ENCODE measurements at places on chromosomes 12 and 14.
A peak's percentile ranks its signal among the peaks of the same experiment; 100 is the strongest.

DNA sequence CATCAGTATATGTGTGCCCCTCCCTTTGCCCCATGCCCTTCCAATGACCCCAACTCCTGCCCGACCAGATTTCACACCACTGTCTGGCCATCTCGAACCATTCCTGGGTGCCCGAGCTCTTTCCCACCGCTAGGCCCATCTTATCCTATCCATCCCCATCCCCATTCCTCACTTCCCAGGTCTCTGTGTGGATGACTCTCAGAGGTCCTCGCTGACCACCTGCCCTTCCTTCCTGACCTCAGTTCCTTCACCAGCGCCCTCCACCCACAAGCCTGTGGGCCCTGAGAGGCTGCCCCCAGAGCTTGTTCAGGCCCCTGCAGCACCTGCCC, 49.1 kb downstream of the CYP46A1 start:
- no peak for DNase-seq

- no peak for DNase-seq
Measured at GRCh38 chr12:22380031-22380430, 45.5 kb upstream of the ST8SIA1 start.

- no peak for DNase-seq
Measured at GRCh38 chr12:93812626-93813025, 135.5 kb downstream of the CRADD start.

DNA sequence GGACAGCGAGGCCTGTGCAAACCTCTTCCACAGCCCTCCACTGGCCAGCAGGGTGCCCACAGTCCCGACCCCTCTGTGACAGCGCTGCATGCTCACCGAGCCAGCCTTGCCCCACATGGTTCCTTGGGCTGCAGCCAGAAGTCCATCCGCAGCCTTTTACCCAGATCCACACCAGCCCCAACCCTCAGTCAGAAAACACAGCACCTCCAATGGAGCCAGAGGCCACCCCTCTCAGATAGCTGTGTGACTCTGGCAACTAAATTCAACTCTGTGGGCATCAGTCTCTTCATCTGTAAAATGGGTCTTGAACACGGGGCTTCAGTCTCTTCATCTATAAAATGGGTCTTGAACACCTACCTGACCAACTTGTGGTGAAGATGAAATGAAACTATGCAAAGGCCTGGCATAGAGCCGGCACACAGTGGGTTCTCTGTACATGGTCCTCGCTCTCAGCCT, 38.0 kb downstream of the NFKBIA start:
- DNase-seq, result no peak

GRCh38 chr14:73773441-73774240, 59.5 kb upstream of the PNMA1 start:
- no peak for DNase-seq

GRCh38 chr12:64669270-64669842, 59.1 kb downstream of the RASSF3 start:
- DNase-seq, result no peak

- DNase-seq, result no peak
Measured at GRCh38 chr12:79309039-79309438, 381.7 kb downstream of the PAWR start.

GRCh38 chr12:58915037-58915436, 5.3 kb downstream of the LRIG3 start:
- no peak for DNase-seq

- no peak for DNase-seq
Measured at GRCh38 chr14:61603736-61604135, 91.6 kb upstream of the HIF1A start.

DNA sequence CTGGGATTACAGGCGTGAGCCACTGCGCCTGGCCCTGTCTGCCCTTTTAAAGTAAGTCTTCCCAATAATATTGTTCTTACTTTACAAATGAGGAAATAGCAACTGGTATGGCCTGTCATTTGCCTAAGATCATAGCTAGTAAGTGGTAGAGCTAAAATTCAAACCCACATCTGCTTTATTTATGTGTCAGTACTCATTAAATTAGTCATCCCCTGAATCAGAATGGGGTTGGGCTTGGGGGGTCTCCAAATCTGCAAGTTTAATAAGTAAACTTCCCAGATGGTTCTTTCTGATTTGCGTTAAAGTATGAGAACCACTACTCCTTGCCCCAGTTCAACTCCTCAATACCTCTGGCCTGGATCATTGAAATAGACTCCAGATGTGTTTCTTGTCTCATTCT, 96.2 kb downstream of the FAR2 start:
- no peak for DNase-seq

DNA sequence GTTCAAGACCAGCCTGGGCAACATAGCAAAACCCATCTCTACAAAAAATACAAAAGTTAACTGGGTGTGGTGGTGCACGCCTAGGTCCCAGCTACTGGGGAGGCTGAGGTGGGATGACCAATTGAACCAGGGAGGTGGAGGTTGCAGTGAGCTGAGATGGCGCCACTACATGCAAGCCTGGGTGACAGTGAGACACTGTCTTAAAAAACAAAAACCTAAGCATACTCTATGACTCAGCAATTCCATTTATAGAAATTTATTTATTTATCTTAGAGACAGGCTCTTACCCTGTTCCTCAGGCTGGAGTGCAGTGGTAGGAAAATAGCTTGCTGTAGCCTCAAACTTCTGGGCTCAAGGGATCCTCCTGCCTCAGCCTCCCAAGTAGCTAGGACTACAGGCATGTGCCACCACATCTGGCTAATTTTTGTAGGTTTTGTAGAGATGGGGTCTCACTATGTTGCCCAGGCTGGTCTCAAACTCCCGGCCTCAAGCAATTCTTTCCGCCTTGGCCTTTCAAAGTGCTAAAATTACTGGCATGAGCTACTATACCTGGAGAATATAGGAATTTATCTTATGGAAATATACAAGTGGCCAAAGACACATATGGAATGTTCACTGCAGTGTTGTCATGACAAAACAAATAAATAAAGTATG, 43.3 kb downstream of the NCKAP5L start:
- no peak for DNase-seq

DNA sequence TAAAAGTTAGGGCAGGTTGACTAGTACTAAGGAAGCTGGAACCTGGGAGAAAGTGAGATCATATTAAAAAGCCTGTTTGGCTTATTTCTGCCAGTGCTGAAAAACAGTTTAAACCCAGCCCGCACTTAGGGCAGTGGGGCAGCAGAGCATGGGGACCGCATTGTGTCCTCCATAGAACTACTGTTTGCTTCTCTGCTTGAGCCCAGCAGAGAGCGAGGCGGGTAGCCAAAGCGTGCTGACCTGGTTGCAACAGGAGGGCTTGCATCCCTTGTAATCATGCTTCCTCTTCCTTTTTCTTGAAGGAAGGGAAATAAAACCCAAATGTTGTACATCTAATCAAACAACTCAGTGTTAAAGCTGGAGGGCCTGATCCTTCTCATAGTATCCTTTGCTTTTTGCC, 82.5 kb upstream of the HOXC13 start:
- DNase-seq, result no peak

GRCh38 chr14:95315579-95315978, 4.1 kb downstream of the CLMN start:
- no peak for DNase-seq

DNA sequence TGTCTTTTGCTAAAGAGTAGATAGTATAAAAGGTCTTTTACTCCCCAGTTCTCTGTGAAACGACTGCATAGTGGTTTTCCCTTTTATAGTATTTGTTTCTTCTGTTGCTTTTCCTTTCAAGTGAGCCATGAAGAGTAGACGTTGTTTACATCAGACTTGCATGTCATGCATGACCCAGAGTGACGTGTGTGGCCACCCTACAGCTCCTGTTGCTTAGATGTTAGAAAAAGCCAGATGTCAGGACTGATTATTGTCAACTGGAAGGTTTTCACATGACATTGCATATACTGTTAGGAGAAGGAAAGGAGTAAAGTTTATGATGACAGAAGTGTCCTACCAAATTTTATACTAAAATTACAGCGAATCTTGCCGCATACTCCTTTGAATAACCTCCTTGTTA, 1.3 kb upstream of the RD3L start:
- no peak for DNase-seq

- no peak for DNase-seq
Measured at GRCh38 chr12:88934163-88934747, 354.0 kb upstream of the KITLG start.

DNA sequence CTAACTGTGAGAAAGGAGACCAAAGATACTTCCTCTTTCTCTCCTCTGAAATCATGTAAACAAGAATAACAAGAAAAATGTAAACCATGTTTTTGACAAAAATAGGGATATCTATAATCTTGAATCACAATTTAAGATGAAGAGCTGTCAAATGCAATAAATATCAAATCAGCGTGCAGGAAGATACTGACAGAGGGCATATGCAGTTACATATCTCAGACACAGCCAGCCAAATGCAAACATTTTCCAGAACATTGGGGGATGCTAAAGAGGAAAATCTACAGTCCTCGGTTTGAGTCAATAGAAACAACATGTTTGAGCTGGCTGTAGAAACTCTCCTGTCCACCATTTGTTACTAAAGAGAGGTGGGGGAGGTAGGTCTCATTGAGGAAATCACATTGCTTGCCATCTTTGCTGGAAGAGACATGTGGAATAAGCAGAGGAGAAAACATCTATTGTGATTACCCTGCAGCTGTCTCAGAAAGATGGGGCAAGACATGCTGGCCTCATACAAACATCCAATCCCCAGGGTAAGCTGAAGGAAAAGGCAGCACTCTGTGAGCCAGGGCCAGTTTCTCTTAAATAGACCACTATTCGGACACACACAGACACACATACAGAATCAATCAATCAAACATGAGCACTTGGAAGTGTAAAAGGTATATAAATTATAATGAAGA, 43.5 kb downstream of the CNTN1 start:
- DNase-seq, result no peak

GRCh38 chr14:43249591-43249990, 1257.5 kb downstream of the FSCB start:
- no peak for DNase-seq

- DNase-seq, result no peak
Measured at GRCh38 chr12:77642246-77642645, 188.4 kb upstream of the NAV3 start.

DNA sequence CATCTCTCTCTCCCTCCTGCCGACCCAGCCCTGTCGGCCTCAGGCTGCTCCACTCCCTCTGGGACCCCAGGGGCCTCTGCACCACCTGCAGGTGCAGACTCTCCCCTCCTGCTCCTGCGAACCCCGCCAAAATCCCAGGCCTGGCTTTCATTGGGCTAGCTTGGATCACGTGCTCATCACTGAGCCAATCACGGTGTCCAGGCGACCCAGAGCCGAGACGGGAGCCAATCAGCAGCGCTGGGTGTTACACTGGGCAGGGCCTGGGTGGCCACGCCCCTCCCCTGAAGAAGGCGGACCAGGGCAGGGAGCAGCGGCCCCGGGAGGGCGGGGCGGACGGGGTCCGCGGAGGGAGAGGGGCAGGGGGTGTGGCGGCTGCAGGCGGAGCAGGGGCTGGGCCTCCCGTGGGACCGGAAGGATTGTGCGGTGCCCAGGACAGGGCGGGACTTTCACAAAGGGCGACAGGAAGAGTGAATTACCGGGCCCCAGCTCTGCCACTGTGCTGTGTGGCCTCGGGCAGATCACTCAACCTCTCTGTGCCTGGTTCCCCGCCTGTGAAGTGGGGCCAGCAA, 66.6 kb upstream of the FBRSL1 start:
- no peak for DNase-seq

DNA sequence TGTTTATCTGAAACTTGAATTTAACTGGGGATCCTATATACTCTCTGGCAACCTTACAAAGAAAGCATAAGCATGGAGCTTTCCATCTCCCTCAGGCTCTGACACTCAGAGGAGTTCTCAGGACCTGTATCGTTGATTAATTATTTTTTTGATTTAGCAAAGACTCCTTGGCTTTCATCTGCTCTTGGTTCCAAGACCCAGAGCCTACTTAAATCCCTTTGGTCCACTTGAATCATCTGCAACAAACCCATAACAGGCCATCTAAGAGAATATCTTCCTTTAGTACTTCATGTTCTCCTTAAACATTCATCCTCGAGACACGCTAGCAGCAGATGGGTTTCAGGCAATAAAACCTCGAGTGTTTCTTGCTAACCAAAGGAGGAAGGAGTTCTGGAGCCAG, 85.4 kb downstream of the ZFP36L1 start:
- no peak for DNase-seq

DNA sequence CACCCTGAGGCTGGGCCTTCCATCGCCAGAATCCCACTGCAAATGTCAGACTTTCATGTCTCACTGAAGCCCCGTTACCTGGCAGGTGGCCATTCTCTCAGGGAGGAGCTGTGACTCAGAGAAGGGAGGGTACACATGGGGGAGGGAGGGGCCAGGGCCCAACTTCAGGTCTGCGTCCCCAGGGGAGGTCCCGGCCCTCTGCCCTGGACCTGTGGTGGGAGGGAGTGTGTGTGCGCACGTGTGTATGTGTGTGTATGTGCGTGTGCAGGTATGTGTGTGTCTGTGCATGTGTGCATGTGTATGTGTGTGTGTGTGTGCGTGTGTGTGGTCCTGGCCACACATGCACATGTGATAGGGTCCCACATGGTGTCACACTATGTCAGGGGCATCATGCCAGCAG, 50.9 kb downstream of the MVK start:
- no peak for DNase-seq

- peak; percentile 73 for DNase-seq
Measured at GRCh38 chr12:5222011-5222461, 178.4 kb downstream of the KCNA5 start.

DNA sequence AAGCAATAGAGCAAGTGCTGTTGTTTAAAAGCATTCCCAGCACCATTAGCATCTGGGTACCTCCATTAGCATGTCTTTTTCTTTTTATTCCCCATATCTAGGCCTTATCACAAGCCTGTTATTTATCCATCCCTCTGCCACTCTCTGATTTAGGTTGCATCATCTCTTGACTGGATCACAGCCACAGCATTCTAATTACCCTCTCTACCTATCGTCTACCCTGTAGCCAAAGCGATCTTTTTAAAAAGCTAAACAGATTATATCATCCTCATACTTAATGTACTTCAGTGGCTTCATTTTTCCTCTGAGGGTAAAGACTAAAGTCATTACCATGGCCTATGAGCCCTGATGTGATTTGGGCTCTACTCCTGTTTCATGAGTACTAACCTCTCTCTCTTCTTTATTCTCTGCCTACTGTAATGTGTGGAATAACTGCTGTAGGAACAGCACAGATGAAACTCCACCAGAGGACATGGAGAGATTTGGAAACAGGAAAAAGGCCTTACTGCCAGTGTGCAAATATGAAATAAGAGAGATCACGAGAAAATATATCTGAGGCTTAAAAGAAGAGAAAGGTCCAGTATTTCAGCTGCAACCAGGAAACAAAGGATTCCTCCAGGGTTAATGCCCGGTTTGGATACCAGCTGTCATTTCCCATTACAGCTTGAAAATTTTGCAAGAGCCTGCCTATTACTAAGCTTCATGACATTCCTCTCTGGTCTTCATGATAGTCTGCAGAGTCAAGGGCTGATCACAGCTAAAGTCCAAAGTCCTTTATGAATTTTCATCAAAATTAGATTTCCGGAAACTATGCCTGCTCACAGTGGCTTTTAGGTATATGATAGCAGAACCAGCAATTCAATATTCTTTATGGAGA, 422.5 kb upstream of the PDE3A start:
- no peak for DNase-seq
